CD4-positive, alpha-beta T cell (primary cell): ENCODE measurements at places on chromosomes 5 and 9. TPM values are rescaled to one million over a fixed set of nuclear protein-coding genes. Genes with fewer than 3 reads are reported as not detected.

CDKN2A gene
- 0.71 TPM for total RNA-seq

DMGDH gene
- total RNA-seq = 0.50 TPM

DNA sequence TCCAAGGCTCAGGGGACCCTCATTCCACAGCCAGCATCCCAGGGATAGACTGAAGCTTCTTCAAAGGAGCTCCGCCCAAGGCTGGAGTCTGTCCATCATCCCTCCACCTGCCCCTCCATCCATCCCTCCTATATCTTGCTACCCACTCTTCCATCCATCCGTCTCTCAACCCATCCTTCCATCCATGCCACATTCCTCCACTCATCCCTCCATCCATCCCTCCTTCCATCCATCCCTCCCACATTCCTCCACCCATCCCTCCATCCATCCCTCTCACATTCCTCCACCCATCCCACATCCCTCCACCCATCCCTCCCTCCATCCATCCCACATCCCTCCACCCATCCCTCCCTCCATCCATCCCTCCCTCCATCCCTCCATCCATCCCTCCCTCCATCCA lies 5.5 kb upstream of the VAV2 start:
- DNase-seq = no peak
- H3K4me3 ChIP-seq = no peak overlapping the region
- H3K27me3 ChIP-seq = no peaks in the 10 kb centered on the region
- no peak overlapping the region for H3K27ac ChIP-seq
- H3K36me3 ChIP-seq = no peaks in the 10 kb centered on the region

GRCh38 chr5:176803943-176804498 lies 6.3 kb upstream of the UNC5A start:
- H3K36me3 ChIP-seq = no peaks in the 10 kb centered on the region
- H3K27ac ChIP-seq = no peak overlapping the region
- no peak for DNase-seq
- H3K4me3 ChIP-seq = no peak overlapping the region
- peaks cover under 1% of the 10 kb centered on the region for H3K4me1 ChIP-seq
